NCI-H1092 (cell line): ENCODE measurements at places on chromosomes 1 and 21.

- DNase-seq = no peak
These were observed 135.1 kb downstream of the ADAMTS1 start for GRCh38 chr21:26710155-26710554.

DNA sequence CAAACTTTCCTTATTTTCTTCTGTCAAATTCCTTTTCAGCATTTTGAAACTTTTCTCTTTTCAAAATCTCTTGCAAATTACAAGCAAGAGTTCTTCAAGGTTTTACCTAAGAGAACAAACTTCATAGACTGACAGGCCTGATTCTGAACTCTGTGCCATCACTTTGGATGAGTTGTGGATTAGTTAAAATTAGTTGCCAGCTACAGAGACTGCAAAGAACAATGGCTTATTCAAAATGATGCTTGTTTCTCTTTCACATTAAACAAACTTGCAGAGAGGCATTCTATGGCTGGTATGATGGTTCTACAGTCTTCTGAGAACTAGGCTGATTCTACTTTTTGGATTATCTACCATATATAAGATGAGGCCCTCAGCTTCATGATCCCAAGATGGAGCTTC lies 3.8 kb downstream of the LRRC8B start:
- DNase-seq = no peak

DNA sequence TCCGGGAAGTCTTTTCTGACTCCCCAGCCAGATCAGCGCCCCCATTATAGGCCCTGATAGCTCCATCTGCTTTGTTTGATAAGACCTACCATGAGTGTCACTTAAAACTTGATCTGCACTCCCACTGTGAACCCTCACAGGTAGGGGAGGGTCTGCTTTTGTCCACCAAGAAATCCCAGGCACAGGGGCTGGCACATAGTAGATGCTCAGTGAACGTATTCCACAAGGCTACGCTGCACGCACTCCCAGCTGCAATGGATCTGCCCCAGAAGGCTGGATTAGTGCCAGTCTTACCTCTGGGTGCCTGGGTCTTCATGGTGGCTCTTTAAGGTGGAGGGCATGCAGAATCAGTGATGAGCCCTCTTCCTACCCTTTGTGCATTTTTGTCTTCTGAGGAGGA lies 447.1 kb downstream of the PTPRU start:
- no peak for DNase-seq

DNA sequence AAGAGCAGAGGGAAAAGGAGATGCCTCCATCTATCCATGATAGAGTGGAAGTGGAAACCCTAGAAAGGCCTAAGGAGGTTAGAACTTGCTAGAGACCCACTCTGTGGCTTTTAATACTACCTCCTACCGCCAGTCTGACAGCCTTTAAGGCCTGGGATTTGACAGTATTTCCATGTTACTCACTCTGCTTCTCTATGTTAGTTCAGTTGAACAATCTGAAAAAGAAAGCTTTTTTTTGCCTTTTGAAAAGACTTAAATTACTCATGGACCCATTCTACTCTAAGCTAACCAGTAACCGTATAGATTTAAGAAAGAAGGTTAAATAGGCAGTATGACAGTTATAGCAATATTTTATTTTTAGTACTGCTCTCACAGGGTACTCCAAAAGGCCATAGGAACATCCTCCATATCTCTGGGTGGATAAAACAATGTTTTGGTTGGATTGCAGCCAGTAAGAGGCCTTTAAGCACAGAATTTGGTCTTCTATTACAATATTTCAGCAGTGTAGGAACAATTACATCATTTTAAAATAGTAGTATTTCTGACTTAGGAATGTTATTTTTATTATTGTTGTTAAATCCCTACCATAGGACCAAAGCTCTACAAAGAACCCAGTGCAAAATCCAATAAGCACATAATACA lies 15.9 kb upstream of the GPR25 start:
- DNase-seq = no peak
